ENCODE measurements at places on chromosomes 7 and 10.
A peak's percentile ranks its signal among the peaks of the same experiment; 100 is the strongest.

GRCh38 chr7:30687604-30688003, 5.3 kb upstream of the CRHR2 start:
- DNase-seq, result no peak

- peak; percentile 47 for DNase-seq
Observed at GRCh38 chr10:21524526-21525366, 736 bp downstream of the SKIDA1 start.

DNA sequence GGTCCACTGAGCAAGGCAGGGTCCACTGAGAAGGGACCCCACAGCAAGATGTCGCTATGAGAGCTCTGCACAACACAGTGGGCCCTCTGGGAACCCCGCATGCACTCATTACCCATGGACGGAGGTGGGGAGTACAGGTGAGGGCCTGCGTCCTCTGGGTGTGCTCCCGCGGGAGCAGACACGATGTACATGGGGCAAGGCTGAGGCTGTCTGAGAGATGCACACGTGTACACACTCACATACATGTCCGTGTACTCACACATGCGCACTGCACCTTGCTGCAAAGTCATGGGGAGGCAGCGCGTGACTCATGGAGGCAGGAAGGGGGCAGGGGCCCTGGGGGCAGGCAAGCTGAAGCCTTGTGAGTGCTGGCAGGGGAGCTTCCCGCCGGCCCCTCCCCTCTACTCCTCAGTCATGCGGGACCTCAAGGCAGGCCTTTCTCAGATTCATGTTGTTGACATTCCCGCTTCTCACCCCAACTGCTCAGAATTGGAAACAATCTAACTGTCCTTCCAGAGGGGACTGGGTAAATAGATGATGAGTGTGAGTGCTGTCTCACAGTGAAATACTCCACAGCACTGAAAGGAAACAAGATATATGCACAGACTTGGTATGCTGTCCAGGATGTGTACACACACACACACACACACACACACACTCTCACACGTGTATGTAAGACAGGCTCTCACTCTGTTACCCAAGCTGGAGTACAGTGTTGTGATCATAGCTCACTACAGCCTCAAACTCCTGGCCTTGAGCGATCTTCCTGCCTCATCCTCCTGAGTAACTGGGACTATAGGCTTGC, 40.0 kb downstream of the GOLGA7B start:
- peak; percentile 70 for DNase-seq

GRCh38 chr10:132960071-132960472, 17.7 kb upstream of the CFAP46 start:
- no peak for DNase-seq

DNA sequence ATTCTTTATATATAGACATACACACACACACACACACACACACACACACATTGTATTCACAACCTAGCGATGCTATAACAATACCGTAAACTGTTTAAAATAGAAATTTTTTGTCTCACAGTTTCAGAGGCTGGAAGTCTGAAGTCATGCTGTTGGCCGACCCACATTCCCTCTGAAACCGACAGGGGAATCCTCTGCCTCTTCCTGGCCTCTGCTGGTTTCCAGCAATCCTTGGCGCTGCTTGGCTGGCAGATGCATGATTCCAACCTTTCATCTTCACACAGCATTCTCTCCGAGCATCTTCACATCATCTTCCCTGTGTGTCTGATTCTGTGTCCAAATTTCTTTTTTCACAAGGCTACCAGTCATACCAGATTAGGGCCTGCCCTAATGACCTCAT, 94.8 kb downstream of the CCDC71L start:
- no peak for DNase-seq

GRCh38 chr7:5218564-5219360, 28.7 kb downstream of the WIPI2 start:
- DNase-seq, result no peak

- DNase-seq, result peak; percentile 62
Observed at GRCh38 chr10:88901206-88901983, 21.4 kb downstream of the STAMBPL1 start.

GRCh38 chr10:45354261-45354660, 19.8 kb upstream of the ALOX5 start:
- DNase-seq, result peak; percentile 42

DNA sequence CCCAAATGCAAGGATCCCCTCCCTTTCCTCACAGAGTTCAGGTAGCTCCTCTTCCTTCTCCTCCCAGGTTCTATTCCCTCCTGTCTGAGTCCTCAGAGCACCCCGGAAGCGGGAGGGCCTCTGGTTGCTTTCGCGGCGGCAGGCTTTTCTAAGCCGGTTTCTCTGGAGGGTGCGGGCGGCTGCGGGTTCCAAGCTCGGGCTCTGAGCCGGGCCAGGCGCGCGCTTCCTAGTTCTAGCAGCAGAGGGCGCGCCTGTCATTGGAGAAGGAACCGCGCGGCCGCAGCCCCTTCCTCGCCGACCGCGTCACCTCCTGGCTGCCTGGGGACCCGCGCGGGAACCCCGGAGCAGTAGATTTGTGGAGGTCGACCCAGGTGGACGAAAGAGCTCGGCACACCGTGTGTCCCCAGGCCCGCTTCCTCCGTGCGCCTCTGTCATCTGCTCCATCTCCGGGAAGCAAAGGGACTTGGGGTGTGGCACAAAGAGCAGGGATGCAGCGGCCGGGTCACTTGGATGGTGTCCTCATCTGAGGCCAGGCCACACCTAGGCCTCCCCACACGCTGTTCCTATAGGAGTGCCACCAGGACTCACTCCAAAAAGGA, 389.0 kb upstream of the PODXL start:
- DNase-seq, result peak; percentile 55

DNA sequence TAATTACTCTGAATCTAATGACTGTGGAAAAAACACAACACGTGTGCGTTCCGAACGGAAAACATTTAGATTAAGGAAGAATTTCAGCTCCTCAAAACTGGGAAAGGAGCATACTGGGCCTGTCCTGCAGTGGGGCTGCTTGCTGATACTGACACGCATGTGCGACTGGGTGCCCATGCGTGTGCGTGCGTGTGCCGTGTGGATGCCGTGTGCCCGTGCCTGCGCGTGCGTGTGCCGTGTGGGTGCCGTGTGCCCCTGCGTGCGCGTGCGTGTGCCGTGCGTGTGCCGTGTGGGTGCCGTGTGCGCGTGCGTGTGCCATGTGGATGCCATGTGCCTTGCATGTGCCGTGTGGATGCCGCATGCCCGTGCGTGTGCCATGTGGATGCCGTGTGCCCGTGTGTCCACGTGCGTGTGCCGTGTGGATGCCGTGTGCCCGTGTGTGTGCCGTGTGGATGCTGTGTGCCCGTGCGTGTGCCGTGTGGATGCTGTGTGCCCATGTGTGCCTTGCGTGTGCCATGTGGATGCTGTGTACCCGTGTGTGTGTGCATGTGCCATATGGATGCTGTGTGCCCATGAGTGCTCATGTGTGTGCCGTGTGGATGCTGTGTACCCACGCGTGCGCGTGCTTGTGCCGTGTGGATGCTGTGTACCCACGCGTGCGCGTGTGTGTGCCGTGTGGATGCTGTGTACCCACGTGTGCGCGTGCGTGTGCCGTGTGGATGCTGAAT, 28.2 kb downstream of the PWWP2B start:
- DNase-seq, result no peak

DNA sequence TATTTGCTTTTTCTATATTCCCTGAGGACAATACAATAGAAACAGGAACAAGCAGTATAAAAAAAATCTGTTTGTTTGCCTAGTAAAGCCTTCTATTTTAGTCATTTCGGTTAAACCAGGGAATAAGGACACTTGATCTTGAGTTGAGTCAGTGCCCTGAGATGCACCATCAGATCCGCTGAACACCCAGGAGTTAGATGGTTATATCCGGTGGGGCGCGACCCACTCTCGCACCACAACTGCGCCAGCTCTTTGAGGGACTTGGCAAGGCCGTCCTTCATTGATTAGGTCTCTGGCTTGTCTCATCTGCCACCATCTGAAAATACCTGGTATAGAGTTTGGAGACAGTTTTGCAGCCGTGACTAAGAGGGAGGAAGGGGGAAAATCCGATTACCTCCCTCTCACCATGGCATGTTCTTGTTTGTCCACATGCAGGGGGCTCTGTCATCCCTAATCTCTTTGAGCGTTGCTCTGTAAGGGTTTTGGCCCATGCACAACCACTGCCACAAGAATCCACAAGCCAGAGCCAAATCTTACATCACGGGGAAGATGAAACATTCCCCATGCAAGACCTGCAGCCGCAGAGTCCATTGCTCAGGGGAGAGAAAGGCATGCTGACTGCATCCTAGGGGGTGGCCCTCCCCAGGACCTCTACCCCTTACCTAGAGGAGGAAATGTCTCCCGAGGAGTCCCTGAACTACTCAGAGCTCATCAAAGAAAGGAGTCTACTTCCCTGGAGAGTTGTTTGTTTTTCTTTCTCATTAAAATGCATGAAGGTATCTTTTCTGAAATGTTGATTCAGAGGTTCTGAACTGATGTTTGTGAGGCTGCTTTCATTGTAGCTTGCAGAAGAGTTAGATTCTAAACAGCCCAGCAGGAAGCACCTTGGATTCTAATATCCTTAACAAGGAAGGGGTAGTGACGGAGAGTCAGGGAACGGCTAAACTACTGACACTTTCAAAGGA, 101.6 kb upstream of the FAM171A1 start:
- peak; percentile 82 for DNase-seq

DNA sequence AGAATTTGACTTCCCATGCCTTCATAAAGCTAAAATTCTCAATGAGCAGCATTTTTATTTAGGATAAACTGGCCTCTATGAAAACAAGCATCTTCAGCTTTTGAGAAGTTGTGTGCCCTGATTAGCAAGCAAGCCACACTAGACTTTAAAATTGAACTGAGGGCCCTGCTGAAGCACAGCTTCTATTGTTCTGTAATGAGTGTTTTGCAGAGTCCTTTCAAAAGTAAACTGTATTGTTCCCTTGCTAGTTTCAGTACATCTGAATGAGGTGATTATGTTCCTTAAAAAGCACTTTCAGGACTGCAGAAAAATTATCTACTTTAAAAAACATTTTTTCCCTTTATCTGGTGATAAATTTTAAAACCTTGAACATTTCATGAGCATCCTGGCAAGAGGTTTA, 113.3 kb upstream of the PRPS1L1 start:
- DNase-seq, result no peak

DNA sequence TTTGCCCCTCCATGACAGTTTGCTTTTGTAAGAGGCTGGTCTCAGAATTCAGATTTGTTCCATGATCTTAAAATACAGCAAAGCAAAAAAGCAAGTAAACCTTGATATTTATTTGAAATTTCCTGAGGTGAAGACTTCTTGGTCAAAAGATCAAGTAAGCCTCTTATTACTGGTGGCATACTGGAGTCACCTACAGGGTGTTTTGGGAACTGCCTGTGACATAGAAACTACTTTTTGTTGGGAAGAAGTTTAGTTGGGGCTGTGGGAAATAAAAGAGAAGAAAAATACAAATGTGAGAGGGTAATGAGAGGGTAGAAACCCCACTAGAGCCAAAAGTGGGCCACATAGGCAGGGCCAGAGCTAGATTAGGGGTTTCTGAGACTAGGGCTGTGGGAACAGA, 217.9 kb downstream of the OTUD1 start:
- no peak for DNase-seq

GRCh38 chr10:106557951-106558733, 606.4 kb downstream of the SORCS1 start:
- DNase-seq, result peak; percentile 85

DNA sequence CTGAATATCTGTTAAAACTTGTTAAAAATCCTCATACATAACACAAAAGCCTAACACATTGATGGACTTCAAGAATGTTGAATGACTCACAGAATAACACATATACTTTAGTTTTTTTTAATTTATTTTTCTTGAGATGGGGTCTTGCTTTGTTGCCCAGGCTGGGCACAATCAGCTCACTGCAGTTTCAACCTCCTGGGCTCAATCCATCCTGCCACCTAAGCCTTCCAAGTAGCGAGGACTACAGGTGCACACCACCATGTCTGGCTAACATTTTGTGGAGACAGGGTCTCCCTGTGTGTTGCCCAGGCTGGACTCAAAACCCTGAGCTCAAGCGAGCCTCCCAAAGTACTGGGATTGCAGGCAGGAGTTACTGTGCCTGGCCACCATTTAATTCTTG, 28.1 kb downstream of the SUV39H2 start:
- no peak for DNase-seq

DNA sequence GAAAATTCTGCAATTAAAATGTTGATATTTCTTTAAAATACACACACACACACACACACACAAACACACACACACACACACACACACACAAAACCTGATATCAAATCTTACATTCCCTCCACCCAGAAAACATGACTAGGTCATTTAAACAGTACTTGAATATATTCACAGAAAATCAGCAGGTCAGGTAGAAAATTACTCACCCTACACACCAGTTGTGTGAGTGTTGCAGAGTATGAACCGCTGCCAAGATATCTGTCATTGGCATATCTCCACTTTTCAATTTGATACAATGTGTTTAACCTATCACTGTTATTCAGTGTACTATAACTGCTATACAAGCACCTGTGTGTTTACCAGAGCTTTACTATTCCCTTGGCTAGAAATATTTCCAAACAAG, 283.6 kb upstream of the LRRTM3 start:
- DNase-seq, result no peak

- no peak for DNase-seq
Observed at GRCh38 chr10:47329855-47330254, 7.6 kb downstream of the GDF2 start.

- DNase-seq, result no peak
Observed at GRCh38 chr7:70014472-70015177, 416.4 kb downstream of the AUTS2 start.

DNA sequence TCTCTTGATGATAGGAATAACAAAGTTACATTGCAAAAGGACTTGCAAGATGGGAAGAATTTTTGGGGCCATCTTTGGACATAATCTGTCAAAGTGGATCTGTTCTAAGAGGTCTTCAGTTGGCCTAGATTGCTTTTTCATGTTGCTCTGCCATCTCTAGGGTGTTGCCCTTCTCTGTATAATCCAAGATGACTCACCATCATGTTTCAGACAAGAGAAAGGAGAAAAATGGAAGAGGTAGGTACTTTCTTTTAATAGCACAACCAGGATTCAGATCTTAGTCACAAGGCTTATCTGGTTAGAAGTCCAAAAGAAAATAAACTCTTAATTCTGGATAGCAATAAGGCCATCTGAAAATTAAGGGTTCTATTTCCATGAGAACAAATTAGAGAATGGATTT, 38.7 kb upstream of the FOXP2 start:
- no peak for DNase-seq
